ENCODE measurements at places on chromosomes 5 and 9.

DNA sequence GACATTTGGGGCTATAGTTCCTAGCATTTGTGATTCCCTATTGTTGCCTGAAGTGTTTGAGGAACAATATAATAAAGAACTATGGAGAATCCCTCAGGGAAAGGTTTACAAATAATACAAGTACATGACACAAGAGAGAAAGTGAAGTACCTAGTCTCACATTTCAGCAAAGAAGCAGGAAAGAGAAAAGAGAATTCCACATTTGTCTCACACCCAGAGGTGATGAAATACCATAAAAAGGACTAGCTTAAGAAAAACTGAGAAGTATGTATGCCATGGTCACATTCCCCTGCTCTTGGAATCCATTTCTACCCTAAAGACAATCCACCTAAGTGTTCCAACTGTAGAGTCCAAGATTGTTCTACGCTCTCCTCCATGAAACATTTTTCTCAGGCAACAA lies 79.0 kb upstream of the TARS1 start:
- DNase-seq = no peak

- DNase-seq = no peak
These were observed 37.2 kb downstream of the NTNG2 start for GRCh38 chr9:132199056-132199455.

GRCh38 chr5:175718401-175719108 lies 60.7 kb downstream of the HRH2 start:
- peak; percentile 6 for DNase-seq

GRCh38 chr5:171629628-171630349 lies 155.8 kb upstream of the SMIM23 start:
- peak; percentile 28 for DNase-seq

DNA sequence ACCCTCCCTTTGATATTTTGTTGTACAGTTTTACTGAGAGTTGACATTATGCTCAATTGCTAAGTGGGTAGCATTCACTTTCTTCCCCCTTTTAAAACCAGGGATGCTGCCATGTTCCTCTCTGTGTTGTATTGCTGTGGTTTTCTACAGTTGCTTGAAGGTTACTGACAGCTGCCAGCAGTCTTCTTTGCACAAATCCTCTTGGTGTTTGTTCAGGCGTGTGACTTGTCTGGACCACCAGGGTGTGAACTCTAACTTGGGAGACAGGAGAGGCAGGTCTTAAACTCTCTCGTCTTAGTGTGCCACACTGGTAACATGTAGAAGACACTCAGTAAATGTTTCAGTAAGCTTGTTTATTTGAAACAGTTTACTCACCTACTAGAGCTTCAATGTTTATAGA lies 25.1 kb downstream of the SLC44A1 start:
- no peak for DNase-seq

GRCh38 chr5:127112347-127112864 lies 39.1 kb upstream of the C5orf63 start:
- no peak for DNase-seq

GRCh38 chr9:101315112-101315450 lies 69.7 kb downstream of the BAAT start:
- DNase-seq = no peak

DNA sequence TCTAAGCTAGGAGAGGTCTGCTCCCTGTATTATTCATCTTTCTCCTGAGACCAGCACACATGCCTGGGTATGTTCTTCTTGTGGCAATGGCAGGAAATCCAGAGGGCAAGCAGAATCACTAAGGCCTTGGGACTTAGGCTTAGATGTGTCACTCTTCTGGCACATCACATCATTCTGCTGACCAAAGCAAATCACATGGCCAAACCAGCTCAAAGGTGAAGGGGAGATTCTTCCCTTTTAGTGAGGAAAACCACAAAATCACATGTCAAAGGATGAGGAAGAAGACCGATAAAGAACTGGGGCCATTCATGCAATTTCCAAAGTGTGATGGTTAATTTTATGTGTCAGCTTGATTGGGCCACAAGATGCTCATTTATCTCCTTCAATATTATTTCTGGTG lies 5.7 kb upstream of the AGGF1 start:
- DNase-seq = no peak

GRCh38 chr9:131334629-131335367 lies 45.3 kb downstream of the PLPP7 start:
- DNase-seq = no peak

- no peak for DNase-seq
These were observed 4.6 kb downstream of the ARAP3 start for GRCh38 chr5:141677415-141677814.

DNA sequence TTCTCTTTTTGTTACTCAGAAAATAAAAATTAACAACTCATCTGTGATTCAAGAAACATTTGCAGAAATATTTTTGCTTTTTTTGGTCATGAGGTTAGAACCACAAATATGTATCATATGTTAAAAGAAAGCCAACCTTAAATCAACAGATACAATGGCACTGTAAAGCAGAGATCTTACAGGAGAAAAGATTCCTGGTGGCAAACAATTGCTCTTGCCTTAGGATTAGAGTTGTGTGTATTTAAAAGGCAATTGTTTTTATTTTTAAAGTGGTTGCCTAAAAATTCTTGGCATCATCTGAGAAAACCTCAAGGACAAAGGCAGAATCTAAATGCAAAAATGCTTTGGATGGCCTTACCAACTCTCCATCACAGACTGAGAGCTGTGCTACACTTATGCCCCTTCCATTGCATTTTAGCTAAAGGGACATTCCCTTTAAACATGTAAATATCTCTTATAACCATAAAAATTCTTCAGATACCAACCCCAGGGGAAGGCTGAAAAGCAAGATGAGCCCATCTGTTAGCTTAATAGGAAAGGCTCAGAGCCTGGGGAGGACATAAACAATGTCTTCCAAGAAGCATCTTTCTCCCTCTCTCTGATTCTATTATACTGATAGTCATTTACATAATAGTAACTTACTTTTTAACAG lies 100.4 kb downstream of the FAM114A2 start:
- no peak for DNase-seq

DNA sequence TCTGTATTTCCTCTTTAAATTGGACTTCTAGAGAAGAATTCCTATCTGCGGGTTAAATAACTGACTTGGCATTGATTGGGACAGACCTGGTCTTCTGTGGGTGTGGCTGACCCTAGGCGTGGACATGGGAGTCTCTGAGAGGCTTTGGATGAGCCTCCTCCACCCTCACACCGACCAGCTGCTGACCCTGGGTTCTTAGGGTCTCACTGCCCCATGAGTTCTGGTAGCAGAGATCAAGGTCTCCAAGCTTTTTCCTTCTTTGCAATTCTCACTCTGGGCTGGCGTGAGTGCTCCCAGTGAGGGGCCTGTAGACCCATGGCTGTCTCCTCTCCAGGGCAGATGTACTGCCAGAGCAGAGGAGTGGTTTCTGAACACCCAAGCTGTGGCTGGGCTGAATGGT lies 41.6 kb upstream of the PITX1 start:
- no peak for DNase-seq

DNA sequence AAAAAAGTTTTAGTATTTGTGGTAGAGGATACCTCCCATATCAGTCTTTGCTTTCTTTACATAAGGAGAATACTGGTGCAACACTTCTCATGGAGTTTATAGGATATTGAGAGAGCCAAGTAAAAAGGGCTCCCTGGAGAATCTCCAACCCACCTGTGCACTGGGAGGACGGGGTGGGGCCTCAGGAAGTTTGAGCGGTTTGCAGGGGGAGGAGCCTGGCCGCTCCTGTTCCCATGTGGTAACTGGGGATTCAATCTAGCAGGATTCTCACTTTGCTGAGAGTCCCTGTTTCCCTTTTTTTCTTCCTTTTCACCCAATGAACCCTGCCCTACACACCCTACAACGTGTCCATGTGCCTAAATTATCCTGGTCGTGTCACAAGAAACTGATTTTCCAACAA lies 82.8 kb downstream of the APTX start:
- no peak for DNase-seq

DNA sequence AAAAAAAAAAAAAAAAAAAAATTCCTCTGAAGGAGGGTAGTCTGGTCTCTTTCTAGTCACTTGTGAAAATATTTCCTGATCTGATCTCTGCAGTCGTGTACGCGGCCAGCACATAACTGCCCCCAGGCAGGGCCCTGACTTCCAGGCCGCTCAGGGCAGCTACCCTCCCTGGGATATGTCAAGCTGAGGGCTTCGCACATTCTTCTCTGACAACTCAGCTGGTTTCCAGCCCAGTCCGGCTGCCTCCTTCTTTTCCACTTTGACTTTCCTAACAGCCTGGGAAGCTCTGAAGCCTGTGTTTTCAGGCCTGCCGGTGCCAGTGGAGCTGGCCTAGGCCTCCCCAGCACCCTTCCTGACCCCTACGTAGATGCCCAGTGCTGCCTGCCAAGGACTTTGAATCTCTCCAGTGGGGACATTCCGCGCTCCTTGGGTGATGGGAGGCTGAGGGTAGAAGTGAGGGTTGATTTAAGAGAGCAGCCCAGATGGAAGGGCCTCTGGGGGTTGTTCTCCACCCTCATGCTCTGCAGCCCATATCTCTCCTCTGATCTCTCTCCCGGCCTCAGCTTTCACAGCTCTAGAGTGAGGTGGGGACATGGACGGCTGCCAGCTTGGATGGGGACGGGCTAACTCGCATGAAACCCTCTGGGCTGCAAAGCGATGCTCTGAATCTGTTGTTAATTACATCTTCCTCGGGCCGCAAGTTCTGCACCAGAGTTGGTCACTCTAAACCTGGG lies 20.7 kb downstream of the COL5A1 start:
- DNase-seq = no peak

DNA sequence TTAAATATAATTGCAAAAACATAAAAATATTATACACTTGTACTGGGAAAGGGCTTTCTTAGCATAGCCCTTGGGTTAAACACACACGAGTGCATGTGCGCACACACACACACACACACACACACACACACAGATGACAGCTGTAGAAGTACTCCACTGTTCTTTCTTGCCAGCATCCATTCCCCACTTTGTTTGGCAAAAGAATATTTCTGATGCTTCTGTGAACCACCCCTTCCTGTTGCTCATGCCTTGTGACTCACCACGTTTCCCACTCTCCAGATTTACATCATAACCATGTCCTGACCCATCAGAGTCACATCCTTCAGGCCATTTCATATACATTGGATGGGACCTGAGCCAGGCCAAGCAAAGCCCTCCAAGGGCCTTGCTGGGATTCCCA lies 280.1 kb downstream of the DNAH5 start:
- DNase-seq = no peak

- DNase-seq = no peak
These were observed 20.5 kb upstream of the FGFR4 start for GRCh38 chr5:177066224-177066623.

- no peak for DNase-seq
These were observed 290.7 kb downstream of the MAST4 start for GRCh38 chr5:66886941-66887340.

DNA sequence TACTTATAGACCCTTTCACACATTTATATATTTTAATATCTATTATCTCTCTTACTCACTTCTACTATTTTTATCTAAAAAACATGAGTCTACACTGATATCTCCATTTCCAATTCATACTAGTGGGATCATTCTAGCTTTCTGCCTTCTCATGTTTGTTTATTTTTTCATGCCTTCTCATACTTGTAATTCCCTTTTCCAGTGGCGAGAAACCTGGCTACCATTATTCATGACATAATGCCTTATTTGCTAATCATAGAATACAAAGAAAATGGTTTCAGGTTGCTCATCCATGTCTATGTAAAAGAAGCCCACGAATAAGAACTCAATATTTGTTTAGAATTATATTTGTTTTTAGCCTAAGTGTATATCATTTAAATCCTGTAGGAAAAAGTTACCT lies 232.7 kb upstream of the ACTBL2 start:
- no peak for DNase-seq

DNA sequence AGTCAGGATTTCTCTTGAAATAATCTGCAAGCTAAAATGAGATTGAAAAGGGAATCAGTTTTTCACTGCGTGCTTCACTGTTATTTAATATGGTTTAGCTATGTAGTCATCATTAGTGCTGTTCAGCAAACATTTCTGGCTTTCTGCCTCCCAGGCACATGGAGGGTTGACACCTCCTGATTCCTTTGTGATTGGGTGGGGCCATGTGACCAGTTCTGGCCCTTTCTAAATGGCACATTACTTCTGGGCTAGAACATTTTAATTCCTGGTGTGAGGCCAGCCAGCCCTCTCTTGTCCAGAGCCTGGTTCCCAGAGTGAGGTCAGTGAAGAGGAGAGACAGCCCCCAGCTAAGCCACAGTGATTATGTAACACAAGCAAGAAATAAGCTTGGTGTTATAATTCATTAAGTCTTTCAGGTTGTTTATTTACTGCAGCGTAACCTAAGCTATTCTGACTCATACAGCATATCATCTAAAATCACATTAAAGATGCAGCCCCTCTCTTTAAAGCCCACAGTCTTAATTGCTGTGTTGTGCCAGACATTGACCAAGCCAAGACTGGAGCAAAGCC lies 17.4 kb upstream of the ARSI start:
- no peak for DNase-seq

DNA sequence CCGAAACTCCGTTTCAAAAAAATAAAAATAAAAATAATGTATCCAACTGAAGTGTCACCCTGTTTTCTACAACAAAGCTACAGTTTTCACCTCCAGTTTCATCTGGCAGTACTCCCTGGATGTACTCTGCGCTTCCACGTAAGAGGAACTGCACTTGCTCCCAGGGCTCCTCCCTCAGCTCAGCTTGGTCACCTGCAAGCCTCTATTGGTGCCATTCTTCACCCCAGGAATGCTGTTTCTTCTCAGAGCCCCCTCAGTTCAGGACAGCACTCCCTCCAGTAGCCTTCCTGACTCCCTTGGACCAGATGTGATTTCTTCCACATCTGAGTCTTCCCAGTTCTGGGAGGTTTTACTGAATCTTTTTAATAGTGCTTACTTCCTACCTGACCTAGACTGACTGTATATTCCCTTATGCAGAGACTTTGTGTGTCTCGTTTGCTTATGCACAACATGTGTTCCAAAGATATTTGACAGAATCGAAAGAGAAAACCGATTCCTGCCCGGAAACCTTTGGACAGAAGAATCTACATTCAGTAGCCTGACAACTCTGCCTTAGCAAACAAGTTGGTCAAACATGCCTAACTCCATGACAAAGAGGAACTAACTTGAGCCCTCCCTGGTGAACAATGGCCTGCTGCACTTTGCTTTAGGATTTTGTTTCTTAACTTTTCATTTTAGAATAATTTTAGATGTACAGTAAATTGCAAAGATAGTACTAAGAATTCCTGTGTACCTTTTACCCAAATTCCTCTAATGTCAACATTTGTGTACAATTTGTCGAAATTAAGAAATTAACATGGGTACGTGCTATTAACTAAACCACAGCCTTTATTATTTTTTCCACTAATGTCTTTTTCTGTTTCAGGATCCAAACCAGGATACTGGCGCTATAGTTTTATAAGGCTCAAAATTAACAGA lies 814 bp downstream of the CCDC125 start:
- DNase-seq = no peak

DNA sequence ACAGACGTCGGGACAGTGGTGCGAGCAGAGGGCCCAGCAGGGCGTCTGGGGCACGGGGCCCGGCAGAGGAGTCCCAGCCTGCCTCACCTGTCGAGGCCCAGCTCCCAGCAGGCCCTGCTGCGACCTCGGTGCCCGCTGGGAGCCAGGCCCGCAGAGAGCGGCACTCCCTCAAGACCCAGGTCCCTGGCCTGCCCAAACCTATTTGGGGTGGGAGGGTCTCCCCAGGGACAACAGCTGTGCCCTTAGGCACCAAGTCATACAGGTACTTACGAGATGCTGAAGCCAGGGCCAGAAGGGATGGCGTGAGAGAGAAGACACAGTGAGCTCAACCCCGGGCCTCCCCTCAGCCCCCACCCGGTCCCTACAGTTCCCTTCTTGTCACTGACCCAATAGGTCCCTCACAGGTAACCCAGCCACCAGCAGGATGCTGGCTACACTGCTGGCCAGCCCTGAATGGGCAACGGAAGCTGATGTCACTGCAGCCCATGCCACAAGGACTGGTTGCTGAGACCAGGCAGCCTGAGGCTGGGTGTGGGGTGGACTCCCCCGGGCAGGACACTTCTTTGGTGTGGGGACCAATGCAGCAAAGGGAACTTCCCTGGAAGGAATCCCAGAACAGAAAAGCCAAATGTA lies 3.7 kb downstream of the NSMF start:
- DNase-seq = no peak

All from NCI-H1092 treated with DMSO at 0.1 percent for 48 hours (cell line).